SW 1271 (cell line): ENCODE measurements at places on chromosomes 2 and 18.

DNA sequence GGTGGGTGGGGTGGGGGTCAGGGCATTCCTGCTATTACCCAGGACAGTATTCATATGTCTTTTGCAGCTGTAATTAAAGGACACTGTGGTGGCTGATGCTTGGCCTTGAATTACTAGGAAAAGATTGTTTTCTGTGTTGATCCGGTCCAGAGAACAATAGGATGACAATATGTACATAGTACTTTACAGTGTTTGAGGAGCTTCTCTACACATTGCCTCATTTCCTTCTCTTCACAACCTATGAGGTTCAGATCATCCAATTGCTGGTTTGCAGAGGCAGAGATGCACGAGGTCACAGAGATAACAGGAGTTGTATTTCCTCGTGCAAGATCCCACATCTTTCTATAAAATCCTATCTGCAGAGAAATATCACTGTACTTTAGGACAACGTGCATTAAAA is 119.5 kb downstream of the LIPG start:
- no peak for DNase-seq

DNA sequence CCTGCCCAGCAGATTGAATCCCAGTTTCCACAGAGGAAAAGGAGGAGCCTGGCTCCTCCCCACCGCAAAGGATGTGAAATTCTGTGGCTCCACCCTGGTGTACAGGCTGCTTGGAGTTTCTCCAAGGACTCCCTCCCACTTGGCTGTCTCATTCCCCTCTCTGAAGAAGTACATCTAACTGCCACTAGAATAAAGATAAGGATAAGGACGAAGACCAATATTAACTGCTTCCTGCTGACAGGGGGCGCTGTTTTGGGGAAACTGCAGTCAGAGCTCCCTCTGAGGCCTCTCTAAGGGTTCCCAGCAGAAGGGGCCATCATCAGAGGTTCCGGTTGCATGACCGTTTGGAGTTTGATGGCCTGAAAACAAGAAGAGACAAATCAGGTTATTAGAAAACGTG is 790.9 kb downstream of the CPS1 start:
- no peak for DNase-seq

DNA sequence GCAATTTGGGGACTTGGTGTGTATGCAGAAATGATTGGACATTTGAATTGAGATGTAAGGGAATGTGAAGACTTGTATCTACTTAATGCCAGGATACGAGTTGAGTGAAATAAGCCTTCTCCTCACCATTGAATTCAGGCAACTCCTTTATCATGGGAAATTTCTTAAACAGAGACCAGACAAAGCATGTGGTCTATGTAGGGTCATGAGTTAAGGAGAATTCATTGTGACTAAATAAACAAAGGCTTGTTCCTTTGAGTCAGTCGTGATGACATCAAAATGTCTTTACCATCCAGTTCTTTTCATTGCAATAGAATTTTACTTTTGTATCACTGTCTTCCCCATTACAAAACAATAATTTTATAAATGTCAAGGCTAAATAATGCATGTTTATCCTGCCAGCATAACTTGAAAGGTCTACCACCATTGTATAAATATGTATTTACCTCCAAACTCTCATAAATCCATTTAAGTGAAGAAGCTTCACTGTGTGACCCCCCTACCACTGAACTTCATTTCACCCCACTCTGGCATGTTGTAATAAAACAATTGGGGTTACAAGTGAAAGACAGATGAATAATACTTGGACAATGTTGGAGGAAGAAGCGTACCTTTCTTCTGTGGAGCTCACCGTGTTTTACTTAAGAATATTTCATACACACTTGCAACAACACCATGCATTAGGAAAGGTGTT is 149.4 kb downstream of the EPHA4 start:
- no peak for DNase-seq

GRCh38 chr2:100352521-100352920 is 30.2 kb upstream of the LONRF2 start:
- no peak for DNase-seq

- DNase-seq, result peak; percentile 19
These were observed at the start of gene RAB11FIP5 for GRCh38 chr2:73112913-73113854. Gene RAB11FIP5, minus strand, starts transcription at chr2:73112948. Its CDS starts 171 bp downstream, at chr2:73112777.

- no peak for DNase-seq
These were observed 25.9 kb upstream of the TMEM87B start for GRCh38 chr2:112029164-112029563.

DNA sequence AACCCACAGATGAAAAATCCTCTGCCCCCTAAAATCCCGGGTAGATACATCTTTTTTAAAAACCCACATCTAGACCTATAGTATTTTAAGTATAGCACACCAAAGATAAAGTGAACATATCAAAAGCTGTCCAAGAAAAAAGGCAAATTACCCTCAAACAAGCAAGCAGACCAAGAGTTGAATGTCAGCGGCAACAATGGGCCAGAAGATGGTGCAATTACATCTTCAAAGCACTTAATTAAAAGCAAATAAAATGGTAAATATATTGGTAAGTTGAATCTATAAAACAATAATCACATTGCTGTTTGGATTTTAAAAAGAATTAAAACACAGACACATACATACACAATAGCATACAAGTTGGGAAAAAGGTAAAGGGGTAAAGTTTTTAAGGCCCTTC is 98.5 kb downstream of the MYOM1 start:
- DNase-seq, result no peak

- DNase-seq, result no peak
These were observed 69.9 kb upstream of the BCL2L11 start for GRCh38 chr2:111050701-111051376.

GRCh38 chr2:190742431-190742830 is 93.5 kb downstream of the NAB1 start:
- no peak for DNase-seq

DNA sequence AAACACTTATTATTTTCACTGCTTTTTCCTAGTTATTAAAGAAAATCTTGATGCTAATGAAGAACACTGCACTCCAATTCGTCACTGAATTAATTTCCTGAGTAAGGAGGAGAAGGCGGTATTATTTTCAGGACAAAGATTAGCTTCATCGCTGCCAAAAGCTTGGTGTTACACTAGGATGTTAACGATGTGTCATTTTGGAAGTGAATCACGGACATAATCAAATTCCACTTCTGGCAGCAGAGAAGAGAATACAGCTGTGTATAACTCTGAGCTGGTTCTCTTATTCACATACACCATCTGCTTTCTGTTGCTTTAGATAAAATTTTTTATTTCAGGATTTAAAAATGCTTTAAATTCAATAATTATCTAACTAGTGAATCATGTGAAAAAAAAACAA is 74.1 kb downstream of the SCG2 start:
- DNase-seq, result no peak

DNA sequence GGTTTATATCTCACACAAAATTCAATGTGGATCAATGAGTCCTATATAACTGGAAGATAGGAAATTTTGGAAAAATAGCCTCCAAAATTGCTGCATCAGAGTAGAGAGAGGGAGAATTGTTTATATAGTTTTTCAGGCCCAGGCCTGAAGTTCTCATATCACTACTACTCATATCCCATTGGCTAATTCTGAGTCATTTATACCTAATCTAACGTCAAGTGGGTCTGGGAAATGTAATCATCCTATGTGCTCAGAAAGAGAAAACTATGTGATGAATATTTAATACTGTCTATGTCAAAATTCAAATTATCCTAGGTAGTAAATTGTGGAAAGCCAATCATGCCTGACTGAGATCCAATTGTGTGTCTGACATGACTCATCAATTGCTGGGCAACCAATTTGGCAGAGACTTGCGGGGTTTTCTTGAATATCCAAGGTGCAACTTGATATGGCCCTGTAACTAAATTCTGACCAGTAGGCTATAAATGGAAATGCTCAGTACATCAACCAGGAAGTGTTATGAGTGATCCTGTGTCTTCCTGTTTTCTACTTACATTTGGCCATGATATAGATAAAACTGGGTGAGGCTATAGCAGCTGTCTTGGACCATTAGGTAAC is 744.4 kb downstream of the KCNJ3 start:
- DNase-seq, result no peak

DNA sequence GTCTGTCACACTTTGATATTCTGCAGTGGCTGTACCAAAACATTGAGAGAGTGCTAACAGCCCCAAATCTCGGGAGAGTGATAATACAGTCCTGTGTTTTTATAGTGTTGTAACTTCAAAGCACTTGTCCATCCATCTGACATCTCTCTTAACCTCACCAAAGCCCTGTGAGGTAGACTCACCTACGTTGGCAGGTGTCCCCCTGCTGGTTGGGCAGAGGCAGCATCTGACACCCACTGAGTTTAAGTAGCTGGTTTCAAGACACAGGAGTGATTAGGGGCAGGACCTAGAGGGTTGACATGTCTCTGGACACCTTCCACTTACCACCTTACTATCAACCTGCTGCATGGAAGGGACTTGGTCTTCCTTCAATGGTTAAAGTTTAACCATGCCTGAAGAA is 22.9 kb downstream of the COLEC12 start:
- no peak for DNase-seq

DNA sequence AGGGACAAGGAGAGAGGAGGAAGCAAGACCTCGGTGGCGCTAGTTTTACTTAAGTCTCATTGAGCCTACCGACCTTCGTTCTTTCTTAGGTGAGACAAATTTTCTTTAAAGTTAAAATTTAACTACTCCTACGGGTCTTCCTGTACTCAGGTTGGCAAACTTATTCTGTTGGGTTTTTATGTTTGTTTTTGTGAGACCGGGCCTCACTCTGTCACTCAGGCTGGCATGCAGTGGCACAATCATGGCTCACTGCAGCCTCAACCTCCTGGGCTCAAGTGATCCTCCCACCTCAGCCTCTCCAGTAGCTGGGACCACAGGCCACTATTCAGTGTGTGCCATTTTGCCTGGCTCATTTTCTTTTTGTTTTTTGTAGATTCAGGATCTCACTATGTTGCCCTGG is 189.0 kb downstream of the TNS1 start:
- no peak for DNase-seq

DNA sequence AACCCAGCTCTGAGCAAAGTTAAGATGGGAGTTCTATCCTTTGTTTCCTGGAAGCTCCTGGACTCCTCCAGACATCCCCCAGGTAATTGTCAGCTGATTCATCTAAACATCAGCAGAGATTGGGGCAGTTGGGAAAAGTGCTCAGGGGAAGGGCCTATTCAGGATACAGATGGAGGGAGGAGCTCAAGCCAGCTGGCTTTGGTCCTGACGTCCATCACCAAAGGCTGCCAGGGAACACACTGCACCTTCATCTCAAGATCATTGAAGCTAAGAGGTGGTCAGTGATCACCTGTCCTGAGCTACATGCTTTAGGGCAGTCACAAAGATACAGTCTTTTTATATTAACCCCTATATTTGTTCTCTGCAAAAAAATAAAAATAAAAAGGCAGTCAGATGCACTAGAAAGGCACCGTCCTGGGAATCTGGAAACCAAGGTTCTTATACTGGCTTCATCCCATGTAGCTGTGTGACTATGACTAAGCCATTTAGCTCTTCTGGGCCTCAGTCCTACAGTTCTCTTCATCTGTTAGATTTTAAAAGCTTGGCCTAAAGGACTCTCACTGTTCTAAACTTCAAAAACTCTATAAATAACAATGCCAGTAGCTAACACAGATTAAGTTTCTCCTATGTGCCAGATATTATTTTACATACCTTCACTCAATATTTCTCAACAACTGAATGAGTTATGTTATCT is 446.5 kb downstream of the BCL11A start:
- DNase-seq, result no peak

GRCh38 chr2:231900972-231901371 is 25.2 kb downstream of the NPPC start:
- DNase-seq, result no peak

DNA sequence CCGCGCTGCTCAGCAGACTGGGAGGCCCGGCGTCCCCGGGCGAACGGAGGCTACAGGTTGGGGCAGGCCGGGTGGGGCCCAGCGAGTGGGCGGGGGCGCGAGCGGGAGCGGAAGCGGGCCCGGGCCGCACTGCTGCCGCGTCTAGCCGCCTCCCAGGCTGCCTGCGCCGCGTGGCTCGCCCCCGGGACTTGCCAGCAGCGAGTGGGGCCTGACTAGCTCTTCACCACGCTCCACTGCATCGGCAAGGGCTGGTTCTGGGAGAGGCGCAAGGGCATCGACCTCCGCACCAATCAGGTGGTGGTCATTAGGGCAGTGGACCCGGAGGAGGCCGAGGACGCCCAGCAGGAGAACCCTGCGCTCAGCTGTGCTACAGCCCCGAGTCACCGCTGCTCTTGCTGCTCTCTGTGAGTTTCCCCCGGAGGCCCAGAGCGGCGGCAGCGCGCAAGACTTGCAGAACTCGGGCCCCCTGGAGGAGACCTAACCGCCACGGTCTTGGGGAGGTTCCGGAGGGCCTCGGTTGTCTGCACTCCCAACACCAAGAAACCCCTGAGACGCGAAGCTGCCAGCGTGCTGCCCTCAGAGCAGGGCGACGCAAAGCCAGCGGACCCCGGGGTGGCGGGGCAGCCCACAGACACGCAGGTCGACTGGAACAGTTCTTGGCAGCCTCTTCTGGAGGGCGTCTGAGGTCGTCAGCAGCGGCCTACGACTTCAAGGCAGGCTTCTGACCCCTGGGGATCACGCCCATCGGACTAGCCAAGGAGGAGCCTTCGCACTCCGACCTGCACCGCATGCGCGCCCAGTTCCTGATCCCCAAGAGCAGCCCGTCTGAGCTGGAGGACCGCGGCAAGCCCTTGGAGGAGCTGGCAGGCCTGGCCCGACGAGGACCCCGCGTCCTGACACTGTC is 27.2 kb upstream of the PTPN2 start:
- DNase-seq, result no peak

DNA sequence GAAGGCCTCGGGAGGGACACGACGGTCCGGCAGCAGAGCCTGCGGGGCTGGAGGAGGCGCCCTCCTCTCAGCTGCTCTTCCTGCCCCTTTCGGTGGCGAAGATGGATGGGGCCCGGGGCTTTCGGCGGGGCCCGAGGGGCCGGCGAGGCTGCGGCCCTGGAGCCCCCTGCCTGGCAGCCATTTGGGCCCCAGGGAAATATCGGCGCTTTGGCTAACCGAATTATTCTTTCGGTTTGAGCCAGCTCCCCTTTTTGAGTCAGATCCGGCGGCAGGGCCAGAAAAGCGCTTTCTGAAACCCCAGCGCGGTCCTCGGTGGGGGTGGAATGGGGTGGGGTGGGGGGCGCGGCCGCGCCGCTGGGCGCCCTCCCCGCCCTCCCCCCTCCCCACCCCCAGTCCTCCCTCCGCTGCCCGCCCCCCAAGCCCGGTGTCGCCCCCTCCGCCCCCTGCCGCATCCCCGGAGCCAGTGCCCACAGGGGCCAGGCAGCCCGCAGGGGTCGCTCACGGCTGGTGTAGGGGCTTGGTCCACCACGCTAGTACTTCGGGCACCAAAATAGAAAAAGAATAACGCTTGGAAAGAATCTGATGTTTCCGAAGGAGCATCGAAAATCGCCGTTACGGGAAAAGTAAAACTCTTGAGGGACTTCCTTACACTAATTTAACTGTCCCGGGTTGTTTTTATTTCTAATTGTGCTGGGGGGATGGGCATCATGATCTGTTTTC is 9.1 kb upstream of the ARID5A start:
- no peak for DNase-seq

- peak; percentile 36 for DNase-seq
These were observed 533.4 kb upstream of the ID2 start for GRCh38 chr2:8148260-8149006.
